ENCODE measurements at places on chromosomes 4 and X. TPM values are rescaled to one million over a fixed set of nuclear protein-coding genes. Genes with fewer than 3 reads are reported as not detected.
A peak's percentile ranks its signal among the peaks of the same experiment; 100 is the strongest.

The FGD1 gene
- total RNA-seq, result 0.05 TPM

The KCTD8 gene
- total RNA-seq, result not detected

The OTC gene
- total RNA-seq, result not detected

The SSX4B gene
- total RNA-seq, result not detected

The SPANXN3 gene
- total RNA-seq, result not detected

The SLC49A3 gene
- 1.1 TPM for total RNA-seq

The ITGB1BP2 gene
- 1.6 TPM for total RNA-seq

DNA sequence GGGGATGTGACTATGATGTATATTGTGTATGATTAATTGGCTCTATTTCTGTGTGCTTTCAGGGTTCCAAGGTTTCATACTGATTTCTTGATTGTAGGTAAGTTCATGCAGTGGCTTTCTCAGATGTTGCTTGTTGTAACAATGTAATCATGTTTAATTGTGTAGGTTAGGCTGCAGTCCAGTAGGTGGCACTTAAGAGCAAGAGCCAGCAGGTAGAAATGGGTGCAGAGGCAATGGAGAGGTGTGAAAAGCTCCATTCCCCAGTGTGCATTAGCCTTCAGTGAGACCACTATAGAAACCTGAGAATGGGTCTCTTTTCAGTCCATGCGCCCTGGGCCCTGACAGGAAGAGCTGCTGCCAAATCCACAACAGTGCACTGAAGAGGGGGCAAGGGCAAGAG lies 28.2 kb downstream of the DCAF12L2 start:
- no peaks in the 10 kb centered on the region for H3K27me3 ChIP-seq
- no peak overlapping the region for H3K4me3 ChIP-seq
- no peak for DNase-seq
- H3K27ac ChIP-seq, result no peak overlapping the region

DNA sequence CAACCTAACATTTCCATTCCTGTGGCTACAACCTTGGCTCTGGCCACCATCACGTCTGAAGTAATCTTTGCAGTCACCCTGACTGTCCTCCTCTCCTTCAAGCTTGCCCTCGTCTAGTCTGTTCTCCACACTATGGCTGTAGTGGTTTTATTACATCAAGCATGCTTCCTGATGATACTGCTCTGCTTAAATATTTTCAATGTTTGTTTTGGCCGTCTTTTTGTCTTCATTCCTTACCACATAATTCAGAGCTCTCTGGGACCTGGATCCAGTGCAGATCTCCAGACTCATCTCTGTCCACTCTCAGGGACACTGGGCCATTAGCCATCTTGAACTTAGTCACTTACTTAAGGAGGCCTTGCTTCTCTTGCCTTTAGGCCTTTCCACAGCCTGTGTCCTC lies 27.7 kb upstream of the FREM3 start:
- H3K4me3 ChIP-seq, result no peak overlapping the region
- no peak overlapping the region for H3K27ac ChIP-seq
- H3K4me1 ChIP-seq, result no peaks in the 10 kb centered on the region
- DNase-seq, result no peak

- no peak overlapping the region for H3K4me3 ChIP-seq
- H3K36me3 ChIP-seq, result no peaks in the 10 kb centered on the region
- no peak overlapping the region for H3K27ac ChIP-seq
- DNase-seq, result no peak
- no peaks in the 10 kb centered on the region for H3K27me3 ChIP-seq
- H3K4me1 ChIP-seq, result no peaks in the 10 kb centered on the region
Observed at GRCh38 chr4:111838406-111838930, 306.8 kb upstream of the FAM241A start.

DNA sequence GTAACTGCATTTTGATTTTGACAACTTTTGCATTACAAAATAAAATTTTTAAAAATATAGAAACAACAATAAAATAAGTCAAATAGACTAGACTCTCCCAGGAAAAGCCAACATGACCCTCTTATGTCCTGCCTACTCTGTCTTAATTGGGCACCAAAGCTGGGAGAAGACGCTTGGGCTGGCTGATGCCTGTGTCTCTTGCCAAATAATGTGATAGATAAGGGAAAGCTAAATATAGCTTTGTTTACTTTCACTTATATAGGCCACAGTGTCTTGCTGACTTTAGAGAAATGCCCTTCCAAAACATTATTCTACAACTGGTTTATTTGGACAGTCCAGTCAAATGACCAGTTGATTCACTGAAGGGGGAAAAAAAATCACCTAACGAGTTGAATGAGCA lies 54.2 kb downstream of the FMR1NB start:
- no peak overlapping the region for H3K4me3 ChIP-seq
- H3K36me3 ChIP-seq, result no peaks in the 10 kb centered on the region
- no peaks in the 10 kb centered on the region for H3K4me1 ChIP-seq

DNA sequence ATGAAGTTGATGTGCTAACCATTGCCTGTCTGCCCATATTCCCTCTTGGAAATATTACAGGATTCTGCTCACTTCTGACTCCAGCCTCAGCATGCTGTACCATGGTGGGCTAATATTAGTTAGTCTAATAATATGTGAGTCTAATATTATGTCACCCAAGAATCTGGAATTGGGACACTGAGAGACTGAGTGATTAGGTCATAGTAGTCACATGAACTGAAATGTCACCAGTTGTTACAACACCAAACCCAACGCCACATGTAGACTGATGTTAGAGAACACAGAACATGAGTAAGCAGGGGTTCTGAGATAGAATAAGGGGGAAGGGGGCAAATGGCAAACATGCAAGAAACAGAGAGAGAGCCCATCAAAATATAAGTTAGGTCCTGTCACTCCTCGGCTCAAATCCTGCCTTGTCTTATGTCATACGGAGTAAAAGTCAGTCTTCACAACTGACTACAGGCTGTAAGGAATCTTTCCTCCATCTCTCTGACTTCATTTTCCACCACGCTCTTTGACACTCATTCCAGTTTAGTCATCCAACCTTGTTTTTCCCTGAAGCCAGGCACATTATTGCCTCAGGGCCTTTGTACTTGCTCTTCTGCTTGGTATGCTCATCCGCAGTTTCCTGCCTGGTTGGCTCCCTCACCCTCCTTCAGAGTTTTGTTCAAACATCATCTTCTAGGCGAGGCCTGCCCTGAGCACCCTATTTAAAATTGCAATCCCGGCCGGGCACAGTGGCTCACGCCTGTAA lies 9.6 kb upstream of the SLAIN2 start:
- H3K4me1 ChIP-seq, result peaks cover 2% of the 10 kb centered on the region
- no peak overlapping the region for H3K27ac ChIP-seq
- H3K27me3 ChIP-seq, result peaks cover 13% of the 10 kb centered on the region
- DNase-seq, result no peak
- no peak overlapping the region for H3K4me3 ChIP-seq
- no peaks in the 10 kb centered on the region for H3K36me3 ChIP-seq

DNA sequence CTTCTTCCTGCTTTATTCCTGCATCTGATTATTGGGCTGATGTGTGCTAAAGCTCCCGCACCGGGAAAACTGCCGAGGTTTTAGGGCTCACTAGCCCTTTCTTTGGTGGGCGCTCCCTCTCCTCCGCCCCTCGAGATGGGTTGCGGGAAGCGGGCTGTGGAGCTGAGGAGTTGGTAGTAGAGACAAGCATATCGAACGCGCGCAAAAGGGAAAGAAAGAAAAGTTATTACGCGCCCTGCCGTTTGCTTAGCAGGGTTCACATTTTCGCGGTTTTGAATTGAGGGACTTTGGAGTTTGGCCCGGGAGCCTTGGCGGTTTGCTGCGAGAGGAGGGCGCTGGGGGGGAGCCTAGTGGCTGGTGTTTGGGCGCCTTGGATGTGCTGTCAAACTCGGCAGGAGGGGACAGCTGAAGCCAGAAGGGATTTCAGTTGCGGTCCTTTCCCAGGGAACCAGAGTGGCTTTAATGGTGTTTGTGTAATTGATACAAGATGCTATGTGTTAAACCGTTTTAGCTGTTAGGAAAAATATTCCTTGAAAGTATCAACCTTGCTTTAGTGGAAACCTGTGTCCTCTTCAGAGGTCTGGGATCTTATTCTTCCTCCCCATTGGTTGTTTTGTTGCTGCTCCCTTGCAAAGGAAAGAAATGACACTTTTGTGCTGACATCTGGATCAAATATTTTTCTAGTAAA lies 1.1 kb downstream of the GAB1 start:
- H3K4me3 ChIP-seq, result peak overlapping the region; percentile 91
- no peak overlapping the region for H3K27ac ChIP-seq
- peaks cover 8% of the 10 kb centered on the region for H3K36me3 ChIP-seq
- H3K4me1 ChIP-seq, result peaks cover 4% of the 10 kb centered on the region
- peaks cover 52% of the 10 kb centered on the region for H3K27me3 ChIP-seq

GRCh38 chrX:1380672-1381233 lies 11.2 kb downstream of the SLC25A6 start:
- peak overlapping the region; percentile 75 for H3K27ac ChIP-seq
- peaks cover 4% of the 10 kb centered on the region for H3K4me1 ChIP-seq
- H3K4me3 ChIP-seq, result peak overlapping the region; percentile 53
- no peaks in the 10 kb centered on the region for H3K27me3 ChIP-seq
- peaks cover 2% of the 10 kb centered on the region for H3K36me3 ChIP-seq

- H3K4me1 ChIP-seq, result peaks cover 47% of the 10 kb centered on the region
- H3K36me3 ChIP-seq, result peaks cover 6% of the 10 kb centered on the region
- no peaks in the 10 kb centered on the region for H3K27me3 ChIP-seq
- DNase-seq, result no peak
Observed at GRCh38 chr4:48370260-48371134, 29.2 kb downstream of the SLAIN2 start.
